ENCODE measurements at places on chromosomes 12 and 14. TPM values are rescaled to one million over a fixed set of nuclear protein-coding genes. Genes with fewer than 3 reads are reported as not detected.

RTL1 gene
- not detected for total RNA-seq

NTS gene
- not detected for total RNA-seq

CIROP gene
- total RNA-seq = not detected

TDRD9 gene
- total RNA-seq = 0.10 TPM

TCL1B gene
- not detected for total RNA-seq

FZD10 gene
- not detected for total RNA-seq

KRT73 gene
- 0.98 TPM for total RNA-seq

SCNN1A gene
- total RNA-seq = 1.1 TPM

- no peak for DNase-seq
Measured at GRCh38 chr12:50016501-50017475, 8.5 kb downstream of the RACGAP1 start.

GRCh38 chr12:111178181-111179081 is 190.5 kb downstream of the PHETA1 start:
- DNase-seq = no peak

DNA sequence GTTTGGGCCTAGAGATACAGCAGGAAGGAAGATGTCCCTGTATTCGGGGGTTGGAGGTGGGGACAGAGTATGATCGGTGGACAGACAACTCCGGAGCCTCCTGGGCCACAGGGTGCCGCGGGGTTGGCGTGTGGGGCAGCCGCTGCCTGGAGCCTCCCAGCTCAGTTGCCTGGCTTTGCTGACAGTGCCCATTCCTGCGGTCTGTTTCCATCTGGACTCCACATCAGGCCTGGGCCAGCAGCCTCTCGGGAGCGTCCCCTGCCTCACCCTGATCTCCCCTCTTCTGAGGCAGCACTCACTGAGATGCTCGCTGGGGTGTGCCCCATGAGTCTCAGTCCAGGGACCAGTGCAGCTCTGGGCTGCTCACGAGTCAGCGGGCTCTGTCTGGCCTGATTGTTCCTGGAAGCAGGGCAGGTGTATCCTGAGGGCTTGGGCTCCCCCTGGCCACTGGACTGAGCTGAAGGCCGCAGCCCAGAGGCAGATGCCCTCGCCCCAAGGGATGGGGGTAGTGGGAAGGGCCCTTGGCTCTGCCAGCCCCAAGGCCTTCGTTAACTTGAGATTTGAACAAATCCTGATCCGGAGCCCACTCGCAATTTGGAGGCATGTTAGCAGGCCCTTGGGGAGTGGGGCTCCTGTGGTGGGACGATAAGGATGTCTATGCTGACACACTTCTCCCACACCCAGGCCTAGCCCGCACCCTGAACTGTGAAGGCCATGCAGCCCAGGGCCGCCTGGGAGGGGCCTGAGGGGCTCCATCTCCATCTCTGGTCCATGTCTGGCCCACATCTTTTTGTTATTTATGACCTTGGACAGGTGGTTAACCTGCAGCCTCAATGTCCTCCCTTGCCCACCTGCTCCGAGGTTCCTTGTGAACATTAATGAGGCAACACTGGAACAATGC is 7.5 kb downstream of the HIP1R start:
- no peak for DNase-seq

GRCh38 chr12:12244341-12244740 is 22.5 kb downstream of the LRP6 start:
- DNase-seq = no peak

- DNase-seq = no peak
Measured at GRCh38 chr12:75666126-75666938, 154.9 kb upstream of the KRR1 start.

GRCh38 chr14:61456720-61457119 is 135.3 kb downstream of the PRKCH start:
- no peak for DNase-seq

DNA sequence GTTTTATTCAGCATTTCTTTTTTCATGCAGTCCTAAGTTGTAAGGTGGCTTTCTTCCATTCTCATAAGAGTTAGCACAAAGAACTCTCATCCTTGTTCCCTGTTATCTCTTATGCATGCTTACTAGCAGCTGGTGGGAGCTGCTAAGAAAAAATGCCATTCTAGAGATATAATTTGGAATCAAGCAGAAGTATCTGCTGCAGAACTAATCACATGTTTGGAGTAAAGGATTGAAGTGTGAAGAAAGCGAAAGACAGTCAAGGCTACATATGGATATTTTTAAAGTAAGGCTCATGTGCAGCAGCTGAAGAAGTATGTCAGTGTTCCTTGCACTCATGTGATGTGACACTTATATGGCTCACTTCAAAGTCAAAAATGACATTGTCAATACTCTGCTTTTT is 116.2 kb upstream of the PCED1B start:
- DNase-seq = no peak

GRCh38 chr12:65414526-65414925 is 136.0 kb downstream of the MSRB3 start:
- DNase-seq = no peak

- no peak for DNase-seq
Measured at GRCh38 chr14:31476131-31476866, 11.5 kb downstream of the GPR33 start.
